Fibroblast of villous mesenchyme (primary cell): ENCODE measurements at places on chromosomes 5 and 9. TPM values are rescaled to one million over a fixed set of nuclear protein-coding genes. Genes with fewer than 3 reads are reported as not detected.

TMOD1 gene
- total RNA-seq: 0.43 and 0.97 TPM in 2 replicates

CXCL14 gene
- total RNA-seq: not detected in 2 replicates

ZNF483 gene
- total RNA-seq: 2.6 and 5.6 TPM in 2 replicates

CAVIN4 gene
- total RNA-seq: 0.64 and 1.3 TPM in 2 replicates

COL15A1 gene
- total RNA-seq: 1.7 and 19.0 TPM in 2 replicates

SLC1A3 gene
- 1.3 and 4.8 TPM in 2 replicates for total RNA-seq

ALDH7A1 gene
- 28.7 and 34.5 TPM in 2 replicates for total RNA-seq

IRX4 gene
- not detected in 2 replicates for total RNA-seq

KIAA0825 gene
- total RNA-seq: 4.8 and 9.5 TPM in 2 replicates

KCNT1 gene
- total RNA-seq: not detected in 2 replicates

FBLL1 gene
- total RNA-seq: 0.32 and 0.43 TPM in 2 replicates

ECM2 gene
- 2.3 and 2.6 TPM in 2 replicates for total RNA-seq

OBP2B gene
- total RNA-seq: not detected in 2 replicates

ORM2 gene
- not detected in 2 replicates for total RNA-seq

BAAT gene
- total RNA-seq: under 0.01 TPM in 1 of 2 replicates, not detected in the other

AGXT2 gene
- total RNA-seq: under 0.01 TPM in 1 of 2 replicates, not detected in the other

N4BP3 gene
- total RNA-seq: 0.43 and 0.64 TPM in 2 replicates

SLC6A19 gene
- total RNA-seq: not detected in 2 replicates

NIM1K gene
- under 0.01 and 0.43 TPM in 2 replicates for total RNA-seq

RPP25L gene
- 14.7 and 14.8 TPM in 2 replicates for total RNA-seq
